ENCODE measurements at places on chromosomes 4 and X. TPM values are rescaled to one million over a fixed set of nuclear protein-coding genes. Genes with fewer than 3 reads are reported as not detected.

DNA sequence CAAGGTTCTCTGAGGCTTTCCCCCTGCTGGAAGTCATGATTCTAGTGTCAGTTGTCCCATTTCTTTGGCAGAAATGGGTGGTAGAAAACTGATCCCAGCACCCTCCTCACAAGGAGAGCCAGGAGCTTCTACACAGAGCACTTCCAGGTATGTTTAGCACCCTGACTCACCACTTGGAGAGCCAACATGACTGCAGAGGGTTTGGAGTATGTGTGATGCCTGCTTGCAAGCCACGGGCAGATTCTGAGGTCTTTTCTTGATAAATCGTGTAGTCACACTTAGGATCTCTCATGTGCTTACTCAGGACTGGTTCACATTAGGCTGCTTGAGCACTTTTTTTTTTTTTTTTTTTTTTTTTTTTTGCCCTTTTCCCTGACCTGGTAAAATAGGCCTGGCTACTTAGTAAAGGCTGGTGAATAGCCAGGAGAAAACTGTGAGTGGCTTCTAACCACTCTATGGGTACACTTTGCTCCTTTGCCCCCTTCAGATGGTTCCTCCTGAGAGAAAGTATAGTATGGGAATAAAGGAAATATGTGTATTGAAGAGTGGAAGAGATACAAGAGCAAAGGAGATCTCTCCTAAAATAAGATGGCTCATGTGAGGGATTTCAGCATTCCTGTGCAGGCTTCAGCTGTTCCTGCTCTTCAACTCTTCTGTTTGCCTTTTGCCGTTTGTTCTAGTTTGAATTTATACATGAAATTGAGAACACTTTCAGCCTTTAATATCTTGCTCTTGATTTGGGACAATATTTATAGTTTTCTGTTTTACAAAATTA, 103.6 kb downstream of the EMCN start:
- no peak for DNase-seq

DNA sequence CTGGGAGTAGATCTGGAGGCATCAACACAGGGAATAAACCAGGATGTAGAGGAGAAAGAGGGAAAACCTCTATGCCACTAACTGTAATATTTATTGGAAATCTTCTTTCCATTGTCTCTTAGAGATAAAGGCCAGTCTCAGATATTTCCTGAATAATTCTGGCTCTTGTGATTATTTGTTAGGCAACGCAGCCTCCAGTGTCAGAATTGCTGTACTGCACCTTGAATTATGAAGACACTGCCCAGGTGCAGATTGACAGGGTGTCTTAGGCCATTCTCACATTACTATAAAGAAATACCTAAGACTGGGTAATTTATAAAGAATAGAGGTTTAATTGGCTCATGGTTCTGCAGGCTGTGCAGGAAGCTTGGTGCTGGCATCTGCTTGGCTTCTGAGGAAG, 100.7 kb upstream of the ZDHHC15 start:
- no peak for DNase-seq

Gene TAF9B
- 8.8 TPM for total RNA-seq

GRCh38 chr4:5635826-5636195, 72.5 kb downstream of the EVC2 start:
- DNase-seq: peak; percentile 62

- DNase-seq: no peak
Measured at GRCh38 chrX:30880058-30880457, 9.0 kb downstream of the TAB3 start.

Gene MAGEA11
- total RNA-seq: not detected

DNA sequence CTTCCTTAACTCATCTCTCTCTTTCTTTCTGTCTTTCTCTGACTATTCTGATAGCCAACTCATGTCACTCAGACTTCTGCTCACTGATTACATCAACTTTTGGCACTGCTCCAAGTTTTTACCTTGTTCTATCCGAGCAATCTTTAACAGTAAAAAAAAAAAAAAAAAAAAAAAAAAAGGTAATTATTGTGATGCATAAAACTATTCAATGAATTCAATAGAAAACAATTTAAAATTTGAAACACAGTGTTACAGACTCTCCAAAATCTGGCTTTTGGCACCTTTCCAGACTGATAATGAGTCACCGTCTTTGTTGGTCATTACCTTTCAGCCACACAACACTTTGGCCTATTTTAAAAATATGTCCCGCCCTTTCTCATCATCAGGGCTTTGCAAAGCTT, 229.5 kb downstream of the GALNTL6 start:
- peak; percentile 21 for DNase-seq

Gene DCLK2
- 0.41 TPM for total RNA-seq

Gene IL3RA
- total RNA-seq: not detected

Gene CENPVL1
- not detected for total RNA-seq

- no peak for DNase-seq
Measured at GRCh38 chrX:72715546-72715945, 1.4 kb upstream of the PHKA1 start.

- DNase-seq: no peak
Measured at GRCh38 chrX:118239178-118239870, 106.6 kb upstream of the WDR44 start.

GRCh38 chr4:121686255-121686654, 10.5 kb downstream of the ANXA5 start:
- DNase-seq: no peak

DNA sequence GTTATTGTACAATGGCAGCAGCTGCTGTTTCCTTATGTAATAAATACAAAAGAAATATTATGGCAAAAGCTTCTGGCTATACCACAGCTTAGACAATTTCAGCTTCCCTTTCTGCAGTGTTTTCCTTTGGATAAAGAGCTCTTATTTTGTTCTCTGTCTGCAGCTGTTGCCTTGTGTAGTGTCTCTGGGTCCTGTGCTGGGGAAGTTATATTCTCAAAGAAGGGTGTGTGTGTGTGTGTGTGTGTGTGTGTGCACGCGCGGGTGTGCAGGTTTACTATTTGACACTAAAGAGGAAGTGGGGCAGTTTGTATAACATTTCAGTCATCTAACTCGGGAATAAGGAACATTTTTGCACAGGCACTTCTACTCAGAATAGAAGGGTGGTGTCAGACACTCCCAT, 83.6 kb downstream of the REPS2 start:
- DNase-seq: no peak

DNA sequence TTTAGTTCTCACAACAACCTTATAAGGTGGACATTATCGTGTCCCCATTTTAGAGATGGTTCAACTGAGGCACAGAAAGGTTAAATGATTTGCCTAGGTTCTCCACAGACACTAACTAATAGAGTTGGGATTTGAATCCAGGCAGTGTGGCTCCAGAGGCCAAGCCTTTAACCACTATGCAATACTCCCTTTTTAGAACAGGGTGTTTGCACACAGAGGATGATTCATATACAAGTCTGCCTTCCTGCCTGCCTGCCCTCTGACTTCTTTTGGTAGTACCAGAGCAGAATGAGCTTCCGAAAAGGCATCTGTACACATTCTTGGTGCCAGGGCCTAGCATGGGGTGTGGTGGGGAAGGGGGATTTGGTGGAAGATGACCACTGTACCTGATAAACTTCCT, 150.8 kb upstream of the ARHGEF9 start:
- no peak for DNase-seq

Gene SPOCK3
- not detected for total RNA-seq

DNA sequence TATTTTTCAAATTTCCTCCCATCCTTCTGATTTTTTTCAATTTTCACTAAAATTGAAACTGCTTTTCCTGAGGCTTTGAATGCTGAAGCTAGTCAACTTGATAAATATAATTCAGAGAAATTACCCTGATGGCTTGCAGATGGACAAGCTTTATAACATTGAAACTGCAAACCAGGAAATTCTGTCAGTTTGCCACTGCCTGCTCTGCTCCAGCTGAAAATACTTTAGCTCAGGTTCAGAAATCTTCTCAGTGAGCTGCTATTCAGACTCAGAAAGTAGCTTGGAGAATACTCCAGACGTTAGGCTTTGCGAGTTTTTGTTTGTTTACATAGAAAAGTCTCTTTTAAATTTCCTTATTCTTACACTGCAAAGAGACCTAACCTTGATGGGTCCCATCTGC, 1574.7 kb downstream of the STIM2 start:
- DNase-seq: no peak

DNA sequence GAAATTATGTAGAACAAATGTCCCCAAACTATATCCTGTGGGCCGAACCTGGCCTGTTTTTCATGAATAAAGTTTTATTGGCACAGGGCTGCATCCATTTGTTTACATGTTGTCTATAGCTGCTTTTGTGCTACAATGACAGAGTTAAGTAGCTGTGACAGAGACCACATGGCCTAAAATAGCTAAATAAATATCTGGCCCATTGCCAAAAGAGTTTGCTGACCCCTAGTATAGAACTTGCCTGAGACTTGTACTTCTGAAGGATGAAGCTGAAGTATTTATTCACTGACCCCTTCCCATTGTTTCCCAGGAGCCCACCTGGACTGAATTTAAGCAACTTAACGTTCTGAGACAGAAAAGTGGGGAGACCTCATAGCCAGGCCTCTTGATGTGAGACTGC, 325.6 kb downstream of the FRMPD4 start:
- DNase-seq: no peak

Gene AFF2
- total RNA-seq: not detected

- DNase-seq: no peak
Measured at GRCh38 chr4:43560047-43560446, 667.5 kb downstream of the GRXCR1 start.

- no peak for DNase-seq
Measured at GRCh38 chr4:170139764-170140163, 50.0 kb upstream of the AADAT start.

DNA sequence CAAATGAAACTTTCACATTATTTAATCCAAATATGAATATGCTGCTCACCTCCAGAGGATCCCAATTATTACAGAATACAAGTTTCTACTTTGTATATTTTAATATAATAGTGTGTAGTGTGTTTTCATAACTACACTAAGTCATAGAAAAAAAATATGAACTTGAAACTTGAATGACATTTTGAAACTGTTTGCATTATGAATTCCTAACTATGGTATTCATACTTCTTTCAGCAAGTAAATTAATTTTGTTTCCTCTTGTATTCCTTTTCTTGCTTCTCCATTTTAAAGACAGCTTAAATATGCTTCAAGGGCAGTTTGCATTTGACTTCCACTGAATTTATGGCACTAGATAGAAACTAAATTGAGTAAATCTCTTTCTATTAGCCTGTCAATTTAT, 177.1 kb downstream of the BMPR1B start:
- no peak for DNase-seq

Gene F11
- not detected for total RNA-seq

Gene TMEM31
- total RNA-seq: not detected

Gene SAGE1
- total RNA-seq: not detected

- no peak for DNase-seq
Measured at GRCh38 chr4:70815370-70815769, 24.3 kb downstream of the GRSF1 start.

DNA sequence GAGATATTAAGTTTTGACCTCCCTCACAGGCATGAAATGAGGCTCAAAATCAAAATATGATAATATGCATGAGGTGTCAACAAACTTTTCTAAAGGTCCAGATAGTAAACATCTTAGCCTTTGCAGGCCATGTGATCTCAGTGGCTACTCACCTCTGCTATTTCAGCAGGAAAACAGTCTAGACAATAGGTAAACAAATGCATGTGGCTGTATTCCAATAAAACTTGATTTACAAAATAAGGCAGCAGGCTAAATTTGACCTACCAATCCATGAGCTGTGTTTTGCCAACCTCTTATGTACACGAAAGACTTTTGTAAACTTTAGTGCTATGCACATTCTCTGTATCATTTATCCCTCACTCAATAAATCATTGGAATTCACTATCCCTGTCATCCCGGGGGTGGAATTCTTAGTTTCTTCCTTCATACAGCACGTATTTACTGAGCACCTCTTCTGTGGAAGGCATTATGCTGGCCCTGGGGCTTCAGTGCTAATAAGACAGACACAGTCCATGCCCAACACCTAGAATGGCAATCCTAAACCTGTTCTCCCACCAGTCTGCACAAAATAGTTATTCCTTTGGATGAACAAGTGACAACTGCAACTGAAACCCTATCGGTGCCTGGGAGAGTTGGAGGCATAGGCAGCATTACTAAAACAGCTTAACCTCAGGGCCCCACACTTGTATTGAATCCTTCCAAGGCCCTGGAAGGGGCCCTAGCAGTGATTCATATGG, 19.9 kb downstream of the MAGEB17 start:
- DNase-seq: no peak

DNA sequence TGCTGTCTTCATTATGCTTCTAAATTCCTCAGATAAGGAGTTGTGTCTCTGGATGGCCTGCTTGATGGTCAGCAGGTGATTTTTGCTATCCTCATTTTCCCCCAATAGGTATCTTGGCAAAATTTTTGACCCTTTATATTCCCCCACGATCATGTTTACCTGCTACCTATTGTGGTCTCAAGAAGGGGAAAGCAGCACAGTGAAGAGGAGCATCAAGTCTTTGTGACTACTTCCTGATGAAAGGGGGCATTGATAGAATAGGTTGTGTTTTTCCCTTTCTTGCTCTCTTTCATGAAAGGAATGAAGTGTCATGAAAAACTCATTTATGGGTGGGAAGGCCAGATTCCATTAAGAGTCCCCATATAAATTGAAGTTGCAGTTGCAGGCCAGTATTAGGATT, 153.8 kb downstream of the KLF8 start:
- DNase-seq: no peak

- no peak for DNase-seq
Measured at GRCh38 chr4:120771907-120772306, 150.6 kb downstream of the PRDM5 start.

Gene MAPK10
- total RNA-seq: 4.2 TPM

DNA sequence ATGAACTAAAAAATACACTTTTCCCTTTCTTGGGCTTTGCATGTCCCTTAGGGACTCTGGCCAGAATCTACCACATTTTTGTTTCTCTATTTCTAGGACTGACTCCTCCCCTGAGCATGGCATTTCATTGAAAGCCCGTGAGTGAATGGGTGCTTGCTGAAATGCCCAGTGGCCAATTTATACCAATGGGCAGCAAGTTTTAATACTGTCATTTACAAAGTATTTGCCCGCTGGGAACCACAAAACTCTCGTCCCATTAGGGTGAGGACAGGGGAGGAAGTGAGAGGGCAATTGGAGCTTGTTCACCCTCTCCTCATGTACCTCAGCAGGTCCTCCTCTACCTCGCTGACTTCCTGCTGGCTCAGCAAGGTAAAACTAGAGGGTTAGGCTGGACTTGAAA, 1.1 kb downstream of the SRPX2 start:
- DNase-seq: peak; percentile 89

Gene HTN1
- total RNA-seq: not detected

DNA sequence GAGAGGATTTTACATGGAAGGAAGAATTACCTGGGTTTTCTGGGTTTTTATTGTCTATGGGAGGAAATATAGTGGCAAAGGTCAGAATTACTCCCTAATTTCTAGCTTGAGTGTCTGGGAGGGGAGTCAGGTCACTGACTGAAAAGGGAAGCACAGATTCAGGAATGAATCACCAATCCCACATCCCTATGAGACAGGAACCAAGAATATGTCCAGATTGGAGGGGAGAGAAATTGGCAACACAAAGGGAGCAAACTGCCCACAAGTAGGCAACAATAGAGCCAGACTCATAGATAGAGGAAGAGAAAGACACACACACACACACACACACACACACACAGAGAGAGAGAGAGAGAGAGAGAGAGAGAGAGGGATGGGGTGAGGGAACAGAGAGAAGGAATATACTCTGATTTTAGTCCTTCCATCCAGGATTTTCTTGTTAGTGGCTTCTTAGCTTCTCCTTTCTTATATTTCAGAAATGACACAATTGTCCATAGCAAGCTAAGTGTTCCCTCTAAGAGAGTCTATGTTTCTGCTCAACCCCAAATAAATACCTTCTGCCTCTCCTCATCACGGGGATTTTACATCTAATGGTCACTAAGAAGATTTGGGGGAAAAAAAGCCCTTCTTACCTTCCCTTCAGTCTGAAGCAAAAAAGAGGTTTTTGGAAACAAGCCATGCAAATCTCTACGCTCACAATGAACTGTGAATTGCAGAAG, 12.0 kb downstream of the P2RY10 start:
- DNase-seq: no peak

Measured in PC-9 (cell line).